GM12892 (cell line): ENCODE measurements at places on chromosomes 2 and 18.

- no peak for DNase-seq
Measured at GRCh38 chr2:72934683-72935610, 17.6 kb downstream of the EMX1 start.

- no peak for DNase-seq
Measured at GRCh38 chr2:238908960-238909951, 61.4 kb downstream of the TWIST2 start.

- DNase-seq: no peak
Measured at GRCh38 chr18:79470547-79470946, 74.8 kb downstream of the NFATC1 start.

GRCh38 chr2:182379241-182379640 is 47.6 kb downstream of the PDE1A start:
- no peak for DNase-seq

DNA sequence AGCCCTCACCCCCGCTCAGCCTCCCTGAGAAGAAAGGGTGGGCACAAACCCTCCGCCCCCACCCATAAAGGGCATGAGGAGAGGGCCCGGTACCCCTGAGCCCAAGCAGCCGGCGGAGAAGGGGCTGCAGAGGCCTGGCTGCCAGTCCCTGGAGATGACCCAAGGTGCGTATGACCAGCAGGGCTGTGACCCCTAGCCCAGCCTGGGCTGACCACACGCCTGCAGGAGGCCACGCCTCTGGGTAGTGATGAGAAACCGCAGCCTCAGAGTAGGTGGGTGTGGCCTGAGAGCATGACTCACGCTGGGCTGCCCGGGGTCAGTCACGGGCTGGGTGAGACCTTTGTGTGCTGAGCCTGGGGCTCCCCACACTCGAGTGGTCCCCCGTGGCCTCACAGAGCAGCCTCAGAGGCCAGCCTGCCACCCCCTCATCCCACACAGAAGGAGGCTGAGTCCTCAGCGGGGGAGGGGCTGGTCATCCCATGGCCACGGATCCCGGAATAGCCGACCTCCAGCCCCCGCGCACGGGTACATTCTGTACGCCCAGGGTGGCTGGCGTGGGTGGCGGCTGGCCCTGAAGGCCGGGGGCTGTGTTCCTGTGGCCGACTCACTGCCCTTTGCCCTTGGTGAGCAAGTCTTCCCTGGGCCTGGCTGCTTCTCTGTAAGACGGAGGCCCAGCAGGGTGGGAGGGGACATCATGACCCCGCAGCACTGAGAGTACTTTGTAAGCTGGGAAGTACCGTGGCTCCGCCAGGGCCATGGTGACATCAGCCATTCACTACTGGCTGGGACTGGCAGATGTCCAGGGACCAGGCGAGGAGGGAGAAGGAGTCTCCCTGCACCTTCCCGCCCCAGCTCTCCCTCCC is 110.8 kb upstream of the OTOS start:
- DNase-seq: no peak

GRCh38 chr18:59323931-59324622 is 5.6 kb upstream of the CPLX4 start:
- DNase-seq: no peak

- no peak for DNase-seq
Measured at GRCh38 chr18:66819235-66819634, 215.3 kb upstream of the CDH19 start.

- no peak for DNase-seq
Measured at GRCh38 chr18:2091937-2092336, 479.4 kb downstream of the METTL4 start.

- peak; percentile 18 for DNase-seq
Measured at GRCh38 chr2:86441882-86442641, 891 bp downstream of the KDM3A start.
